ENCODE measurements at places on chromosomes 4 and X.

DNA sequence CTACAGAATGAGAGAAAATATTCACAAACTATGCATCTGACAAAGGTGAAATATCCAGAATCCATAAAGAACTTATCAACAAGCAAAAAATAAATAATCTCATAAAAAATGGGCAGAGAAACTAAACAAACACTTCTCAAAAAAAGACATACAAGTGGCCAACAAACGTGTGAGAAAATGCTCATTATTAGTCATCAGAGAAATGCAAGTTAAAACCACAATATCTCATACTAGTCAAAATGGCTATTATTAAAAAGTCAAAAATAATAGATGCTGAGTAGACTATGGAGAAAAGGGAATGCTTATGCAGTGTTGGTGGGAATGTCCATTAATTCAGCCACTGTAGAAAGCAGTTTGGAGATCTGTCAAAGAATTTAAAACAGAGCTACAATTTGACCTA, 533.3 kb downstream of the TMA16 start:
- DNase-seq = no peak

DNA sequence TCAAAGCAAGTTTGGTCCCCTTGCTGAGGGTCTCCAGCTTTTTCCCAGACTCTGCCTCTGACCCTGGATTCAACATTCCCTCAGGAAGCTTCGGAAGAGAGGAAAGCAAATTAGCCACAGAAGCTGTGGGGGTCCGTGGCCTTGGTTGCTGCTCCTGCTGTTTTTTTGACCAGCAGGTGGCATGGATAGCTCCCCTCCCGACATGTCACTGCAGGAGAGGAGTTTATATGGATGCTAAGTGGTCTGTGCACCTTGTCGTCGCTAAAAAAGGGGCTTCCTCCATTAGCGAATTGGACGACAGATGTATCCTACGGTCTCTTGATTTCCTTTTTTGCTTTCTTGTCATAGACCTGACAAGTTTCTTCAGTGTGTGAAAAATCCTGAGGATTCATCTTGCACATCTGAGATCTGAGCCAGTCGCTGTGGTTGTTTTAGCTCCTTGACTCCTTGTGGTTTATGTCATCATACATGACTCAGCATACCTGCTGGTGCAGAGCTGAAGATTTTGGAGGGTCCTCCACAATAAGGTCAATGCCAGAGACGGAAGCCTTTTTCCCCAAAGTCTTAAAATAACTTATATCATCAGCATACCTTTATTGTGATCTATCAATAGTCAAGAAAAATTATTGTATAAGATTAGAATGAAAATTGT, 70.2 kb downstream of the CD38 start:
- DNase-seq = no peak

- DNase-seq = no peak
Measured at GRCh38 chr4:183986971-183987946, 82.2 kb downstream of the STOX2 start.

DNA sequence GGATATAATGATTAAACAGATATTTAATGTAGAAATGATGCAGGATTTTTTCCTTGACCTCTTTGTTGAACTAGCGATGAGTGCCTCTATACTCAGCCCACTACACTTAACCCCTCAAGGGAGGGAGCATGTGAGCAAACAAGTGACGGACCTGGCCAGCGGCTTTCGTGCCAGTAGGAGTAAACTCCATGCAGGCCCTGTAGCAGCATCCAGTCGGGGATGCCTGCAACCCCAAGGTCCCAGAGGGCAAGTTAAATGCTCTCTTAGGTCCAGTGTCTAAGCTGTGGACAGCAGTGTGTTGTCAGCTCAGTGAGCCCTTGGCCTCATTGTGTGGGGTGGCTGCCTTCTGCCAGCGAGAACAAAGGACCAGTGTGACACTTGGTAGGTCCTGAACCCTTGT, 708.7 kb downstream of the TECRL start:
- no peak for DNase-seq

GRCh38 chrX:132563976-132564375, 75.1 kb upstream of the MBNL3 start:
- DNase-seq = no peak

DNA sequence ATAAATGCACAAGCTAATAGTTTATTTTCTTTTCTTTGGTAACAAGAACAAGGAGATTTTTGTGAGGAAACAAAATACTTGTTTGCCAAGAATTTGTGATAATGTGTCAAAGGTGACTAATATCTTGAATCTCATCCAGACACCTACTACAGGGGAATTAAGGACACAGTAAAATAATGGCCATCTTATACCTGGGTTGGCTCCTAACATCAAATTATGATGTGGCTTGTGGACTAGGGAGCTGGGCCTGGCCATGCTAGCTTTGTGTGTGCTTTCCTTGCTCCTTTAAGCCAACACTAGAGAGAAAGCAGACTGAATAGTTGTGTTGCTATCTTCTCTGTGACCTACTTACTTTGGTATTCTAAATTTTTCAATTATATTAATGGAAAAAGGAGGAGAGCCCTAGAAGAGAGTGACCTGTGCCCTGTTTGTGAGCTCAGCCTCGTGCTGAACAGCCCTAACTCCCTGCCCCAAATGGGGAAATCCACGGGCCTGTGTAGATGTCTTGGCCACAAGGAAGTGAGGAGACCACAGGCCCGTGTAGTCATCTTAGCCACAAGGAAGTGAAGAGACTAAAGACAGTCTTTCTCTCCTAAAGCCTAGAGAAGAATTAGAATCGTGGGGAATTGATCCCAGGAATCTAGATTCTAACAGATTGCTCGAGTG, 23.3 kb downstream of the ARHGAP24 start:
- DNase-seq = peak; percentile 49

- DNase-seq = no peak
Measured at GRCh38 chr4:81723019-81723884, 251.5 kb upstream of the RASGEF1B start.

DNA sequence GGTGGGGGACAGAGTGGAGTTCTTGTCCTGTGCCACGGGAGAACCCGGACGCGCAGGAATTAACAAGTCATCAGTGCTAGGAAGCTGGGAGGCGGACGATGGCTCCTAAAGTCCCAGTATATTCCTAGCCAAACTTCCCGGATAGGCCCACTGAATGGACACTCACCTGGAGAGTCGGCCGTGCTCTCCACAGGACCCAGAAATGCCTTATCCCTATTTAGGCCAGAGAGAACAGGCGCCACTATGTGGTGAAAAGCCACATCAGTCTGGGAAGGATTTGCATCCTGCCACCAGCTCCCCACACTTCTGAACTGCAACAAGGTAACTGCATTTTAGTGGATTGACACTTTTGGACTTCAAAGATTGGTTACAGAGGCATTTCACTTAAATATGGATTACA, 1.1 kb downstream of the CFAP299 start:
- DNase-seq = no peak

DNA sequence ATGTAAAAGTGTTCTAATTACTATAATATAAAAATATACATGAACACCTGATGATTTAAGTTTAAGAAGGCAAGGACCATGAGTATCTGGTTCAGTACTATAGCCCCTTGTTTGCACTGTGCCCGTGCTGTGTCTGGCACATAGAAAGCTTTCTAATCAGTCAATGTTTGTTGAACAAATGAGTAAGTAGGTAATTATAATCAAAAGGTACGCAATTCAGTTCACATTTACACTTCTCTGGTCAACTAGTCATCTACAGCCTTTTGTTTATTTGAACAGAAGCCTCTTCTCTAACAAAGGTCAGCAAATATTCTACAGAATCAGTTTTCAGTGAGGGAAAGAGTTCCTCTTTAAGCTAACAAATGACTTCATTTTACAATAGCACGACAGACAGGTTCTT, 523.3 kb downstream of the SMARCA1 start:
- DNase-seq = no peak

DNA sequence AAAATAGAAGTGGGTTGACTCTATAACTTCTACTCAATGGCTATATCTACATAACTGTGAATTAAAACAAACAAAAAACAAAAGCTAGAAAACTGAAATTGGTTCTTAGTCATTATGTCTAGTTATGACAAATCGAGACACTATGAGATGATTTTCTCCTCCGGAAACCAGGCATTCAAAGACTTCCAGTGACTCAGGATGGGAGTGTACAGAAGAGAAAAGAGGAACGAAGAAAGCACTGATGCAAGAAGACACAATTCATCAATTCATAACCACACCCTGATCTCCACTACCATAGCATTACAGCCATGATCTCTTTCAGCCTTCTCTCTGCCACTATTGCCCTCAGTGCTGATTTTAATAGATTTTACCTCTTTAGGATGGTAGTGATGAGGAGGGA, 253.6 kb downstream of the CBLL2 start:
- peak; percentile 28 for DNase-seq

DNA sequence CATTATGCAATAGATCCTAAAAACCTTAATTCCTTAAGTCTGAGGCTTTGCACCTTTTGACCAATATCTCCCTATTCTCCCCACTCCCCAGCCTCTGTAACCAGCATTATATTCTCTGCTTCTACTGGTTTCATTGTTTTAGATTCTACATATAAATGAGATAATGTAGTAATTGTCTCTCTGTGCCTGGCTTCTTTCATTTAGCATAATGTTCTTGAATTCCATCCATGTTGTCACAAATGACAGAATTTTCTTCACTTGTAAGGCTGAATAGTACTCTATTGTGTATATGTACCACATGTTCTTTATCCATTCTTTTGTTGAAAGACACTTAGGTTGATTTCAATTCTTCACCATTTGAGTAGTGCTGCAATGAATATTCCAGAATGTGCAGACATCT, 66.0 kb downstream of the MAGEC1 start:
- DNase-seq = no peak

GRCh38 chrX:4094926-4095325, 381.5 kb upstream of the PRKX start:
- DNase-seq = no peak

DNA sequence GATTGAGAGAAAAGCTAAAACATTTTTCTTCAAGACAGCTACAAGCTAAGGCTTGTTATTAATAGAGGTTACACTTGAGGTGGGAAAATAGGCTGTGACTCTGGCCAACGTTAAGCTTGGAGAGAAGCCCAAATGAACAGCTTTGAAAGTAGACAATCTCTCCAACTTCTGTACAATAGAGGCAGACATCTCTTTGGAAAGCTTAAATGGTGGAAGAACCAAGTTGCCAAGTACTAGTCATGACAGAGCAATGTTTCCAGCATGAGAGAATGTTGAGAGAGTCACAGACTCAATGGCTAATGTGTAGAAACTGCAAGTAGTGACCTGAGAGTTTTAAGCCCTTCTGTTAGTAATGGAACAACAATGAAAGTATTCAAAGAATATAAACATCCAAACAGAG, 298.1 kb downstream of the INPP4B start:
- no peak for DNase-seq

DNA sequence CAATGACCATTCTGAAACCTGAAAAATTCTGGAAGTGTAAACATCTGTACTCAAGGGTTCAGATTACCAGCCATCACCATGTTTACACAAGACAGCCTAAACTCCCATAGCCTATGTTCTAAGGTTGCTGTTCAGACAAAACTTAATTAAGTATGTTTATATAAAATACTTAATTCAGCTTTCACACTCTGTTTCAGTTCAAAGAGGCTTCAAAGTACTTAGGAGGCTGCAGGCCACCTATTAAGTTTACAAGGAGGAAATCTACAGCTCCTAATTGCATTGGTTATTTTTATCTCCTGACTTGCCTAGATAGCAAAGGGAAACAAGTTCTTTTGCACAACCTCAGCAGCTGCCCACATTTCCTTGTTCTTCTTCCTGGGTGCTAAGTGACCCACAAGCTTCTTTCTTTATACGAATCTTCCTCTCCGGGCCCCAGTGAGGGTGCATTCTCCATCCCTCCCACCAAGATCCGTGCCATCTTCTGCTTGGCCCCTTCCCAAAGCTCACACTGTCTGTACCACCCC, 2.0 kb downstream of the GAK start:
- no peak for DNase-seq

DNA sequence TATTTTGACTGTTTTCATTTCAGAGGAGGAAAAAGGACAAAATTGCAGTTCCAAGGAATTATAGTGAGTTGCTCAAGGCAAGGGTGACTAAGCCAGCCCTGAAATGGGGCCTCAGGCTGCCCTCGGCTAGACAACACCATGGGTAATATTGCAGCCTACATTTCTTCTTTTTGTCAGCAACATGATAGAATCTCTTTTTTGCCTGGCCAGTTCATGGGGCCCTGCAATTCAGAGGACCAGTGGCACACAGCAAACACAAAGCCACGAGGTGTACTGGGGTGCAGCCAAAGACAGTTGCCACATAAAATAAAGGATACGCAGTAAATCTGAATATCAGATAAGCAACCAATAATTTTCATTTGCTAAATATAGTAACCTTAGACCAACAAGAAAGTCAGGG, 41.8 kb downstream of the RBM47 start:
- no peak for DNase-seq

DNA sequence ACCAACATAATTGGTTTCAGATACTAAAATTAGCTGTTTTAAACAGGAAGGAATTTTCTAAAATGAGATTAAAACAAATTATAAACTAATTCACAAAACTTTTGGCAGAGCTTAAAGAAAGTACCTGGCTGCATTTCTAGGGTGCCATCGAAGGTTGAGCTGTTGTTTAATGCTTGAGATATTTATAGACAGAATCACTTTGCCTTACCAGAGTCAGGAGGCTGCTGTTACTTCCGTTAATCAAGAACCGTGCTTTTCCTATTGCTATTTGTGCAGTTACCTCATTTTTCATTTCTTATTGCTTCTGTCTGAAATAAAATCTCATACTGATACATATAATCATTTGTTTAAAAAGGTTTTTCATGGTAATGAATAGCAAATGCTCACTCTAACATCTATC, 242.9 kb downstream of the TECRL start:
- DNase-seq = no peak

- no peak for DNase-seq
Measured at GRCh38 chr4:32472918-32473317, 1752.7 kb downstream of the PCDH7 start.
